ENCODE measurements at places on chromosomes 11 and 22.

GRCh38 chr22:19626042-19626587 is 88.2 kb upstream of the SEPTIN5 start:
- DNase-seq = no peak

DNA sequence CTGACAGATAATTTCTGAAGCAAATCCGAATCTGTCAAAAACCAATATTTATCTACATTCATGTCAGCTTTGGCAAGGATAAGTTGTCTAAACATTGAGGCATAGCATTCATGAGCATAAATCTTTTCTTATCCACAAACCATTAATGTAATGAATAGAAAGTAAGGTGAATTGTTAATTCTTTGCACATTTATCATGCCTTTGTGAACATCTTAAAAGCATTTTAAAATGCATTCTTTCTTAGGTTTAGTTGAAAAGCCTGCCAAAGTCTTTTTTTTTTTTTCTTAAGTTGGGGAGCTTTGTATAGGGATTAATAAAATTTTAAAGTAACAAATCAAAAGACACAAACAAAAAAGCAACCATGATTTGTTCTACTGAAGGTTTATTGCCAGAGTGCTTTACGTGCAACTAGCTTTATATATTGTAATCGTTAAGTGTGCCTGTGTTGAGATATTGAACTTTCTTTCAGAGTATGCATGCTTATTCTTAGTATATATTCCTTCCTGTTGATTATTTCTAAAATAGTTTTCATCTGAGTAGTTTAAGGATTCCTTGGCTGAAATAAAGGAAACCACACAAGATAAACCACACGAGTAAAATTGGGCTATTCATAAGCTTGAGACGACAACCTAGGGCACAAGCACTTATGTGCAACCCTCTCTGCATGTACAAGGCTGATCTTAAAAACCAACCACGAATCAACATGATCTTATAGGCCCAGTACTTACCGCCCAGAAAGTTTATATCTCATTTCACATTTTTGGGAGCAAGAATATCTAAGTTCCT is 1110.9 kb upstream of the CNTN5 start:
- no peak for DNase-seq

DNA sequence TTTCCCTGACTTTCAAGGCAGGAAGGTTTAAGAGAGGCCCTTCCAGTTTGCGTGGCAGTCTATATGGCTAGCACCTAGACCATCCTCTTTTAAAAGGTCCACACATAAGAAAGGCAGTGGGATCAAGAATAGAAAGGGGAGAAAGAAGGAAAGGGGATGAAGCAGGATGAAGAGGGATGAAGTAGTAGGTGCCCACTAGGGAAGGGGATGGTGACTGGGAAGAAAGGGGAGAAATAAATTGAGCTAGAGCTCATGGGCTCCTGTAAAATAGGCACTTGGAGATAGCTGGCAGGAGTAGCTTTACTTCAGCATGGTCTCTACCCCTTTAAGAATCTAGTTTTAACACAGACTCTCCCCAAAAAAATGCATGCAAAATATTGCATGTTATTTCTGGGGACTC is 41.5 kb downstream of the CADM1 start:
- DNase-seq = no peak

DNA sequence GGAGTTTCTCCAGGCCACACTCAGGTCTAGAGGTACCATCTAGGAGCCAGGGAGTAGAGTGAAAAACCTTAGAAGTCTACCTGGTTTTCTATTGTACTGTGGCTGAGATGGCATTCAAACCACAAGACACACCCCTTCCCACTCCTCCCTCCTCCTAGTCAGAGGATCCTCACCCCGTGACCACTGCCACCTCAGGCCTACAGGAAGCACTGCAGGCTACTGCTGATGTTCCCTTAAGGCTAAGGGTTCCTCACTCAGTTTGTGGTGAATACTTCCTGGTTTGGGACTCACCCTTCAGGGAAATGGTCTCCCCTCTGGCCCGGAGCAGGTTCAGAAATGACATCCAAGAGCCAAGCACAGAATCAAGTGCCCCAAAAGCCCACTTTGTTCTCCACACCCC is 1293.9 kb downstream of the JRKL start:
- no peak for DNase-seq

GRCh38 chr11:7543302-7543701 is 29.5 kb downstream of the PPFIBP2 start:
- DNase-seq = no peak

DNA sequence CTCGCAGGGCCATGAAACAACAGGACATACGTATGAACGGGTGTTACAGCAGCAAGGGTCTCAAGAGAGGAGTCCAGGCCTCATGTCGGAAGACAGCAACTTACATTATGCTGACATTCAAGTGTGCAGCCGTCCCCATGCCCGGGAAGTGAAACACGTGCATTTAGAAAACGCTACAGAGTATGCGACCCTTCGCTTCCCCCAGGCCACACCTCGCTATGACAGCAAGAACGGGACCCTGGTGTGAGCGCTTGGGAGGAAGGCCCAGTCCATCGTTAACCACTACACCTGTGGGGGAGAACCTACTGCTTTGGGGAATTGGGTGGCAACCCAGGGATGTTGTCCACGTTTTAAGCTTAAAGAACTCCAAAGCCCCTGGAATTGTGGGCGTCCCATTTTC is 7.2 kb downstream of the C11orf52 start:
- no peak for DNase-seq

GRCh38 chr11:118290923-118291322 is 13.6 kb upstream of the CD3E start:
- peak; percentile 44 for DNase-seq

GRCh38 chr11:19952911-19953310 is 207.4 kb downstream of the DBX1 start:
- no peak for DNase-seq

- DNase-seq = no peak
Observed at GRCh38 chr11:42251984-42252383, 792.5 kb upstream of the LRRC4C start.

DNA sequence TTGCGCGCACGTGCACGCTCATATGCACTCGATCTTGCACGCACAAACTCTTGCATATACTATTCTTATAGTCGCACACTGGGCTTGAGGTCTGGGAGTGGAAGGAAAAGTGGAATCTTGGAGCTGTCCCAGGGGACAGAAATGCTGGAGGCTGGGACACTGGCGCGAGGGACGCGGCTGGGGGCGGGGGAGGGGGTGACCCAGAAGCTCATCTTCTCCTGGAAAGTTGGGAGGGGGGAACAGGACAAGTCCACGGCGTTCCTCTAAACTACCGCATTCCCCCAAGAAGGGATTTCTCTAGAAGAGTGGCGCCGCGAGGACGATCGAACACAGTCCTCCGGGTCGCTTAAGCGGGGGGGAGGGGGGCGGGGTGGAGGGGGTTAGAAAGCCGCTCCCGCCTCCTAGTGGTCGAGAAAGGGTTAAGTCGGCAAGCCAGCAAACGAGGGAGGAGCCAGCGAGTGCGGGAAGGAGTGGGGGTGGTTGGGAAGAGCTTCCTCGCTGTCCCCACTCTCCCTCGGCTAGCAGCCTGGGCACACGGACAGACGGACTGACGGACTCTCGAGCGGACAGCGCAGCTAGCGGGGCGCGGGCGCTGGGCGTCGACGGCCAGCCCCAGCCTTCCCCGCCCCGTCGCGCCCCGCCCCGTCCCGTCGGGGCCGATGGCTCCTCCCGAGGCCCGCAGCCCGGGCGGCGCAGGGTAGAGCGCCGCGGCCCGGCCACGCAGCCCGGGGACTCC is at the start of gene RTN4RL2:
RTN4RL2 (plus strand) TSS at position 507 of the 736 bp plus-strand sequence. CDS start 338 bp downstream, outside the sequence.
- peak; percentile 12 for DNase-seq

- DNase-seq = no peak
Observed at GRCh38 chr11:97754976-97755375, 1265.8 kb upstream of the CNTN5 start.

DNA sequence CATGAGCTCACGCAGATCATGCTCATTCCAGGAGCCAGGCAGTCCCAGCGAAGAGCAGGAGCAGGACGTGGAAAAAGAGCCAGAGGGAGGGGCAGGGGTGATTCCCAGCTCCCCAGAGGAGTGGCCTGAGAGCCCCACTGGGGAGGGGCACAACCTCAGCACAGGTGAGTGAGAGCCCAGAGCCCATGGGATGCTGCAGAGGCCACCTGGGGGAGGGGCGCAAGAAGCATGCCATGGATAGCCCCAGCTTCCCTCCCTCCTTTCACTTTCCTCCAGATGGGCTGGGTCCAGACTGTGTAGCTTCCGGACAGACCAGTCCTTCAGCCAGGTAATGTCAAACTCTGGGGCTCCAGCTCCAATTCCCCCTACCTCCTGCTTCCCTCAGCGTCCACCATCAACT is 6.2 kb downstream of the SMTNL1 start:
- no peak for DNase-seq

DNA sequence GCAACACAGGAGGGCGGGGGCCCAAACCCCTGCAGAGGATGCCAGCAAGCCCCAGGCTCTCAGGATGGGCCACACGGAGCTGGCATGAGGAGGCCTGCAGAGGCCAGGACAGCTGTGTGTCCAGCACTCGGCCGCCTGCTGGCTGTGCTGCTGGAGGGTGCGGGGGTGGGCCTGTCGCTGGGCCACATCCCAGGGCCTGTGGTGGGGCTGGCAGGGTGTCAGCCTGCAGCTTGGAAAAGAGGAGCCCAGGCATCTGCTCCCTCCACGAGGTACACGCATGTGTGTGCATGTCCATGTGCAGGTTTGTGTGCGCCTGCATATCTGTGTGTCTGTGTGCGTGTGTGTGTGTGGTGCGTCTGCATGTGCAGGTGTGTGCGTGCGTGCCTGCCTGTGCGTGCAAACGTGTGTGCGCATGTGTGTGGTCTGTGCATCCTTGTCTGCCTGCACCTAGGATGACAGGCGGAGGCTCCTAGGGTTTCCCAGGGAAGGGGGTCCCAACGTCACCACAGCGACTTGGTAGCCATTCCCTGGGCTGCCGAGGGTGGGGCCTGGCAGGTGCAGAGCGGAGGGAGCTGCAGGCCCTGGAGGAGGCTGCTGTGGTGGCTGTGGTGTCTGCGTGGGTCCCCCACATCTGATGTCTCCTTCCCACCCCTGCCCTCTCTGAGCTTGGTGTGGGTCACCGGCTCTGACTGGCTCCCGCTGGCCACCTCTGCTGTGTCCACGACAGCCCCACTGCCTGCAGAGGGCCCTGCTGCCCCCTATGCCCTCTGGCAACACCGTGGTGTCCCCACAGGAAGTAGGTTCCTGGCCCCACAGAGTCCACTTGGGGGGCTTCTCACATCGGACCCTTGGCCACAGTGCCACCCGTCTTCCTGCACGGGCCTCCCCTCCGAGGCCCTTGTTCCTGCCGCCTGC is 17.1 kb downstream of the BRSK2 start:
- no peak for DNase-seq

DNA sequence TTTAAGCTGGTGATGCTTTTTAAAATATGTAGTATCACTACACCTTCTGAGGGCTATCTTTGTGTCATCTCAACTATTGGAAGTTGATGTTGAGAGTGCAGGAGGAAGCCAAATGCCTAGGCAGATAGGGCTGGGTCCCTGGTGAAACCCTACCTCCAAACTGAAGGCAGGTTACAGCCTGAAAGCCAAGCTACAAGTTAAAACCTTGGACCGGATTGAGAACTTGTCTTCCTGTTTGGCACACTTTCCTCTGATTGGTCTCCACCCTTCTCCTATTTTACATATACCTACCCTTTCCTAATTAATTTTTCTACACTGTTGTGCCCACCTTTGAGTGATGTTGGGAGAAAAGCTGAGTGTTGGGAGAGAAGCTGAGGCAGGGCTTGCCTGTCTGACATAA is 287.8 kb upstream of the CNTN5 start:
- no peak for DNase-seq

DNA sequence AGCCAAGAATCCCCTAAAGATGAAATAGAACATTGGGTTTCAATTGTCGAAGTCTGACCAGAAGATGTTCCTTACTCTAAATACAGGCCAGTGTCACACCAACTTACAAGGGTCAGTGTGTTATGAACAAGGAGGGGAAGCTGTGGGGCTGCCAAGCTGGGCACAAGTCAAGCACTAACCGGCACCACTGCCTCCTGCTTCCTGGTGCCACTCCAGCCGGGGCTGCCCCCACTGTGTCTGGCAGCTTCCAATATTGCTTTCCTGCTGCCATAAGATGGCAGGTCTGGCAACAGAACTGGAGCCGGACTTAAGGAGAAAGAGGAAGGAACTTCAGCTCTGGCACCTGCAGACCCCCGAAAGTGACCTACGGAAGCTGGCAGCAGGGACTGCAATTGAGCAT is 13.7 kb upstream of the VPS37C start:
- DNase-seq = no peak

- no peak for DNase-seq
Observed at GRCh38 chr11:85182441-85183387, 444.4 kb downstream of the DLG2 start.

GRCh38 chr11:114057605-114058004 is 1.9 kb upstream of the ZBTB16 start:
- no peak for DNase-seq

Data from central memory CD4-positive, alpha-beta T cell (primary cell).